ENCODE measurements at places on chromosomes 11 and 22. TPM values are rescaled to one million over a fixed set of nuclear protein-coding genes. Genes with fewer than 3 reads are reported as not detected.

The IGLL1 gene
- total RNA-seq, result not detected

The MIOX gene
- not detected for total RNA-seq

The ST14 gene
- total RNA-seq, result not detected

- DNase-seq, result no peak
Measured at GRCh38 chr22:49267996-49268395, 559.7 kb downstream of the BRD1 start.

DNA sequence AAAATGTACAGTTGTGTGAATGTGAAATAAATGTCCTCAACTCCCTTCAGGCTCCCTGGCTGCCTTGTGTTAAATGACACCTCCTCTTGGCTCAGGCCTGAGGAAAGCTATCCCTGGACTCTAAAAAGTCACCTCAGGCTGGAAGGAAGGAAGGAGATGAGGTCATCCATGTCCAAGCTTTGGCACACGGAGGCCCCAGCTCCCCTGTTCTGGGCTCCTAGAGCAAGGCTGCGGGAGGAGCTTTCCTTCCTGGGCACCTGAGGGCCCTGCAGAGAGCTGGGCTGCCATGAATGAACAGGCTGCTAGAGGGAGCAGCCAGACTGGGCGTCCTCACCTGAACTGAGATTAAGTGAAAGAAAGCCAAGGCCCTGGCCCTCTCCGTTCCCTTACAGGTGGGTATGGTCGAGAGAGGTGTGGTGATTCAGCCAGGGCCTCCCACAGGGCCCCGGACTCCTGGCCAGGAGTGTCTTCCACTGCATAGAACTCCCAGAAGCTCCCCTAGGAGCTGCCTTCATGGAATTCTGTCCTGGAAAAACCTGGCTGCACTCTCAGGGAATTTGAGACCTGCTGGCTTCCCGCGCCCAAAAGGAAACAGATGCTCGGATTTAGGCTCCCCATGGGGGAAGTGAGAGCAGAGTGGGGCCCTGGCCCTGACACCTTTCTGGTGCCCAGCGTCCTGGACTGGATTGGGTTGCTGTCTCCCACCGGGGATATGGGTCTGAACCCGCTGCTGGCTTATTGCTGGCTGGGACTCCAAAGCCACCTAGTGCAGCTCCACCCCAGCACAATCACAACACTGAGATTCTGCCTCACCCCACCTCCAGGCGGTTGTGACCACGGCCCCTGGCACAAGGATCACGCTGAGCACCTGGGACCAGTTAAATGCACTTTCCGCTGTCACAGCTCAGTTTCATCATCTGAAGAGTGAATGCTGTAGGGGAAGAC lies 22.2 kb downstream of the MYBPC3 start:
- no peak for DNase-seq

The RASGRP2 gene
- 36.7 TPM for total RNA-seq

GRCh38 chr11:19345848-19346681 lies 105.3 kb upstream of the E2F8 start:
- peak; percentile 66 for DNase-seq

The SLC15A3 gene
- total RNA-seq, result 5.8 TPM

DNA sequence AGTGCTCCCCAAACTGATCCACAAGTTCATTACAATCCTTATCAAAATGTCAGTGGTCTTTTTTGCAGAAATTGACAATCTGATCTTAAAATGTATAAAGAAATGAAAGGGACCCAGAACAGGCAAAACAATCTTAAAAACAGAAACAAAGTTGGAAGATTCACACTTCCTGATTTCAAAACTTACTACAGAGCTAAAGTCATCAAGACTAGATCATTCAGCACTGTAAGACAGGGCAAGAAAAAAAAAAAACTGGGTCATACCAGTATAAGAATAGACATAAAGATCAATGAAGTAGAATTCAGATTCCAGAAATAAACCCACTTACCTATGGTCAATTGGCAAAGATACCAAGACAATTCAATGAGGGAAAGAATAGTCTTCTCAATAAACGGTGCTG lies 4.5 kb upstream of the STK33 start:
- no peak for DNase-seq

The BATF2 gene
- total RNA-seq, result not detected

GRCh38 chr11:35077709-35078469 lies 61.1 kb upstream of the CD44 start:
- no peak for DNase-seq

- no peak for DNase-seq
Measured at GRCh38 chr11:87966694-87967093, 208.5 kb downstream of the RAB38 start.

DNA sequence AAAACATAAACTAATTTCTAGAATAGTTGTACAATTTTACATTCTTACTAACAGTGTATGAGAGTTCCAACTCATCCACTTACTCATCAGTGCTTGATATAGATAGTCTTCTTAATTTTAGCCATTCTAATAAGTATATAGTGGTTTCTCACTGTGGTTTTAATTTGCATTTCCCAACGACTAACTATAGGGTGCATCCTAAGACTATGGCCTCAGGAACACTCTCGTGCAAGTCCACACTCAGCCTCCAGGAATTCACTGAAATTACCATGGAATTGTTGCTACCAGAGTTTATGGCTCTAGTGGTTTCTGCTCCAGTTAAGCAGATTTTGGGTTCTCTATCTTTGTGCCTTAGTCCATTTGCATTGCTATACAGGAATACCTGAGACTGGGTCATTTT lies 60.1 kb upstream of the GUCY1A2 start:
- DNase-seq, result no peak

DNA sequence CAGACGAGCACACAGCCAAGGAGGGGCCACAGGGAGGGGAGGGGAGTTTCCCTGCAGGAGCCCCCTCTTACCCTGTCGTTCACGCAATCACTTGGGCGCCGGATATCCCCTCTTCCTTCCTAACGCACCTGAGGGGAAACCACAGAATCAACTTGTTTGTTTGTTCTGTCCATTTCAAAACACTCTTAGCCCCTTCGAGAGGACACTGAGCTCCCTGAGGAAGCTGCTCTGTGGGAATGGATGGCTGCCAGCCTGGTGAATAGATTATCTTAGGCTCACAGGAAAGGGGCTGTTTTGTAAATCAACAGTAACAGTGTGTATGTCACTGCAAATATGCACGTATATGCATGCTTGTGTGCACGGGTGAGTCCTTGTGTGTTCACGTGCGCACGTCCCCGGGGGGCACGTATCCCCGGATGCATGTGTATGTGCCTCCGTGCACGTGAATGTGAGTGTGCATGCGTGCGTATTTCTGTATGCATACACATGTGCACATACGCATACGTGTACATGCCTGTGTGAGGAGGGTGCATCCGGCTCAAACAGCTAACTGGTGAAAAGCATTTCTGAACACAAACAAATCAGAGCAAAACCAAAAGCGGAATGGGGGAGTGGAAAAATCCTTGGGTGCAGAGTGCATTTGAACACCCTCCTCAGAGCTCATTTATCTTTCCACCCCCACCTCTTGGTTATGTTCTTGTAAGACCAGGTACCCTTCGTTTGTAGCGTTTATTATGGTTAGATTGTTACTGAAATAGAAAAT lies 7.2 kb downstream of the ARSA start:
- no peak for DNase-seq

DNA sequence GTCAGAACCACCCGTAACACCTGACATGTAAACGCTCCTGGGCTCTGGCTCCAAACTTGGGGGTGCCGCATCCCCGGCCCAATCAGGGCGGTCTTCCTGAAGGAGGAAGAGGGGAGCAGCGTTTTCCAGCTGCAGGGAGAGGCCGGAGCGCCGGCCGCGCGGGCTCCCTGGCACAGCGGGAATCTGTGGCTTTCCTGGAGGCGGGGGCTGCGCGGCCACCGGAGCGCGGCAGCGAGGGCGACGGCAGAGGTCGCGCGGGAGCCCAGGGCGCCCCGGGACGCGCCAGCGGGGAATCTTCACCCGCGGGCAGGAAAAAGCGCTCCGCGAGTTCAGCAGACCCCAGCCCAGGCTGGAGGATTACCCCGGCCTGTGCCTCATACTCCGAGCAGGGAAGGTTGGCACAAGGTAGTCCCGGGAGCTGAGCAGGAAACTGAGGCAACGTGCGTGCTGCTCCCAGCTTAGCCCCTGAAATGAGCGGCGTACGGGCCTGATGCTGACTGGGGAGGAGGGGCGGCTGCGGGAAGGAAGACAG lies 600 bp upstream of the ESAM start:
- DNase-seq, result no peak

GRCh38 chr22:49810363-49811019 lies 17.2 kb downstream of the BRD1 start:
- DNase-seq, result no peak

- no peak for DNase-seq
Measured at GRCh38 chr11:59643390-59643789, 25.4 kb downstream of the PATL1 start.

The OR52E6 gene
- total RNA-seq, result not detected

The SERHL2 gene
- total RNA-seq, result 5.6 TPM

The APOA5 gene
- total RNA-seq, result not detected

DNA sequence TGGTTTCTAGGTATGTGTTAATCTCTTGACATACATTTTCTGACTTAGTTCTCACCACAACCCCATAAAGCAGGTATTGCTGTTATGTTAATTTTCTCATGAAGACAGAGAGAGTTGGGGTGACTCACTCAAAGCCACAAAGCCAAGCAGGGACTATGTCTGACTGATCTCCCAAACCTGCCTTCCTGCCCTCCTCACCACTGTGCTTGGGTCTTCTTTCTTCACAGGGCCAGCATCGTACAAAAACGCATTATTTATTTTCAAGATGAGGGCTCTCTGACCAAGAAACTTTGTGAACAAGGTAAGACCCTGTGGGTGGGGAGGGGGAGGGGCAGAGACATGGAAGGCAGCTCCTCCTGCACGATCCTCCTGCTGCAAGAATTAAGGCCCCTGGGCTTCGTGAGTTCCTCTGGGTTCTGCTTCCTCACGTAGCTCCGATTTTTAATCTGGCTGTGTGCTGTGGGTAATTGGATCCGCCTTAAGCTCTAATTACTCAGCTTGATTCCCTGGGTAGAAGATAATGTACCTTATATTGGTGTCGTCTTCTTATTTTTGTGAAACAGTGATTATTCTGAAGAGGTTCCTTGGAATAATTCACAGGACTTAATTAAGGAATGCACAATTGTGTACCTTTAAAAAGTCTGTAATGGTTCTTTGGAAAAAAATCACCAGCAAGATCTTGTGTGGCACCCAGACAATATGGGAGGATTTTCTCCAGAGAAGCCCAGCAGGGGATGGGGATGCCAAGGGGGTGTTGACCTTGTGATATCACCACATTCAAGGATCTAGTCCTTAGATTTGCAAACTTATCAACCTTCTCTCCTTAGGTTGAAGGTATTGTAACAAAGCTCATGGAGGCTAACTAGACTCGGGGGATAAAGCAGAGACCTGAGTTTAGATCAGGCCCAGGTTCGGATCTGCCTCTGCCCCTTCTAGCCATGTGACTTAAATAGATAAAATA lies 112.9 kb downstream of the SPON1 start:
- DNase-seq, result no peak

GRCh38 chr11:118100691-118101232 lies 14.0 kb upstream of the SMIM35 start:
- no peak for DNase-seq

- DNase-seq, result no peak
Measured at GRCh38 chr22:26494506-26494905, 10.8 kb downstream of the SRRD start.

The CLP1 gene
- total RNA-seq, result 15.1 TPM

The ZC3H12C gene
- 32.0 TPM for total RNA-seq

The ZNF202 gene
- 17.5 TPM for total RNA-seq

- no peak for DNase-seq
Measured at GRCh38 chr11:112624431-112624830, 336.8 kb upstream of the NCAM1 start.
